Pancreas (tissue), 10 donors: ENCODE measurements at places on chromosomes 6 and 20. TPM values are rescaled to one million over a fixed set of nuclear protein-coding genes. Genes with fewer than 3 reads are reported as not detected.

Gene FERMT1
- total RNA-seq, result 3.3 TPM

Gene MKKS
- total RNA-seq, result 7.4 TPM

Gene CLVS2
- total RNA-seq, result not detected

Gene SLC35F1
- 0.25 TPM for total RNA-seq

Gene SERINC1
- 38.3 TPM for total RNA-seq

Gene HLA-DOB
- total RNA-seq, result not detected
